NCI-H446 (cell line): ENCODE measurements at places on chromosomes 11 and 22.

DNA sequence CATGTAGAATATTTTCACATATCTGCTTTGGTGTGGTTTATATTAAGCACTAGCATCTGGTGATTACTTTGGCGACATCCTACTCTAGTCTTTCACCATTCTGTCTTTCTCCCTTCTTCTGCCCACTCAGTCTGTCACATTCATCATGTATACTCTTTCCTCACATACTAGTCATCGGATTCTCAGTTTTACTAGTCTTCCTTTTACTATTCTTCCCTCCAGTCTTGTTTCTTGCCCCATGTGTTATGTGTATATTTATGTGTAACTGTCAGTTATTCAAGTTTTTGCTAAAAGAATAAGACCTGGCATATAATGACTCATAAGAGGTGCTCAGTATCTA is 4.6 kb upstream of the DIXDC1 start:
- DNase-seq: no peak

DNA sequence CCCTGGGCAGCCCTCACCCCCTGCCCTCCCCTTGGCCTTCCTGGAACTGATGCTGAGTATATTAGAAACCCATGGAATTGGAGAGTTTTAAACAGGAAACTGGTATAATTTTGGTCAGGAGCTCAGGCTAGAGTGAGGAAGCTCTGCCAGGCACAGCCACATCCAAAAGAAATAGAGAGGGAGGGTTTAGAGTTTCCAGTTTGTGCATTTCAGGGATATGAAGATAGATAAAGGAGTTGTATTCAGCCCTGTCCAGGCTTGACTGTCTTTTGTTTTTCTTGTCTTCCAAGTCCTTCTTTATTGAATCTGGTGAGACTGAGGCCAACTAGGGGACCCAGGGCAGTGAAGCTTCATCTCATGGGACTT is 71.8 kb downstream of the TSPAN18 start:
- DNase-seq: no peak

DNA sequence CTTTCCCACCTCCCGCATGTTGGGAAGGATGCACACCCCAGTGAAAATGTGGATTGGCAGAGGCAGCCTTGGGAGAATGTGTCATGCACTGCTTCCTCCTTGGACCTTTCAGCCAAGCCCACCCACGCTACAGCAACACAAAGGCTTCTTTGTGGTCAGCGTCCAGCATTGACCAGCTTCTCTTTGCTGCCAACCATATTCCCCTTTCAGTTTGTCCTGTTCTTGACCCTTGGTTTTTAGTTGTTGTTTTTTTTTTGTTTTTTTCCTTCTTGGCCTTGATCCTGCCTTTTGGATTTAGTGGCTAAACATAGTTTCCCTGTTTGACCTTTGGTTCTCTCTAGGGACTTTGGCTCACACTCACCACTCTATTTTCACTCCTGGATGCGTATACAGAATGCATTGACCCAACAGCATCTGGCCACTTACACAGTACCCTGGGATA is 573.6 kb downstream of the INSC start:
- no peak for DNase-seq

DNA sequence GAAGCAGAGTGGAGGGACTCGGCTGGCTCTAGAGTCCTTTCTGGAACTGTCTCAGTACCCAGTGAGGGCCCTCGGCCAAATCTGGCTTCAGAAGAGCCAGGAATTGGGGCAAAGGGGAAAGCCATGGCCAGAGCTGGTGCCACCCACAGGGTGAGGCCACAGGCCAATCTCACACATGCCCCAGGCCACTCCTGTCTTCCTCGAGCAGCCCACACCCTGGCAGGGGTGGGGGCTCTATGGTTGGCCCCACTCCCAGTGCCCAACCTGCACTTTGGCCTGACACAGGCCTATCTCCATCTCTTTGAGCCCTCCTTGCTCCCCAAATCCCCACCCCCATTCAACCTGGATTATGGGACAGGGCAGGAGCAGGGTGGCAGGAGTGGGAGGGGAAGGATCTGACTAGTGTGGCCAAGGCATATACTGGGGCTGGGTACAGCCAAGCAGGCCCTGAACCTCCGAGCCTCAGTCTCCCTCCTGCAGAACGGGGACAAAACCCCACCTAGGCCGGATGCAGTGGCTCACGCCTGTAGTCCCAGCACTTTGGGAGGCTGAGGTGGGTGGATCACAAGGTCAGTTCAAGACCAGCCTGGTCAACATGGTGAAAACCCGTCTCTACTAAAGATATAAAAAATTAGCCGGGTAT is 6.9 kb downstream of the TST start:
- DNase-seq: no peak

DNA sequence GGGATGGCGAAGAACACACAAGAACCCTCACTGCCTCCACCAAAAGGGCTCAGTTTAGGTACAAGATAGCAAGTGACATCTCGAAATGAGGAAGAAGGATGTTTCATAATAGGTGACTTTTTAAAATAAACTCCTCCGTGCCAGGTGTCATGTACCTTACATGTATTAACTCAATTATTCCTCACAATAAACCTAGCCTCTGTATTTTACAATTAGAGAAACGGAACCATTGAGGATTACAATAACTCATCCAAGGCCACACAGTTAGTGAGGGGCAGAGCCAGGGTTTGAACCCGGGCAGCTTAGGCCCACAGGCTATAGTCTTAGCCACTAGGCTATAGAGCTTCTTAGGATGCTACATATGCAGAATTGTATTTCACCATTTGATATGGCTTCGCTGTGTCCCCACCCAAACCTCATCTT is 965 bp upstream of the PAMR1 start:
- no peak for DNase-seq

DNA sequence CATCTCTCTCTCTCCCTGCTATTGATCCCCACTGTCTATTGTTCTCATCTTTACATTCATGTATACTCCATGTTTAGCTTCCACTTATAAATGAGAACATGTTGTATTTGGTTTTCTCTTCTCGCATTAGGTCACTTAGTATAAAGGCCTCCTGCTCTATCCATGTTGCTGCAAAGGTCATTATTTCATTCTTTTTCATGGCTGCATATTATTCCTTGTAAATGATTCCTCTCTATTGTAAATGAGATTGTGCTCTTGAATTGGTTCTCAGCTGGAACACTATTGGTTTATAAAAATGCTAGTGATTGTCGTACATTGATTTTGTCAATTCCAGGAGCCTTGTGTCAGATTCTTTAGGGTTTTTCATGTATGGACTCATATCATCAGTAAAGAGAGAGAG is 13.5 kb downstream of the ACRV1 start:
- DNase-seq: no peak

DNA sequence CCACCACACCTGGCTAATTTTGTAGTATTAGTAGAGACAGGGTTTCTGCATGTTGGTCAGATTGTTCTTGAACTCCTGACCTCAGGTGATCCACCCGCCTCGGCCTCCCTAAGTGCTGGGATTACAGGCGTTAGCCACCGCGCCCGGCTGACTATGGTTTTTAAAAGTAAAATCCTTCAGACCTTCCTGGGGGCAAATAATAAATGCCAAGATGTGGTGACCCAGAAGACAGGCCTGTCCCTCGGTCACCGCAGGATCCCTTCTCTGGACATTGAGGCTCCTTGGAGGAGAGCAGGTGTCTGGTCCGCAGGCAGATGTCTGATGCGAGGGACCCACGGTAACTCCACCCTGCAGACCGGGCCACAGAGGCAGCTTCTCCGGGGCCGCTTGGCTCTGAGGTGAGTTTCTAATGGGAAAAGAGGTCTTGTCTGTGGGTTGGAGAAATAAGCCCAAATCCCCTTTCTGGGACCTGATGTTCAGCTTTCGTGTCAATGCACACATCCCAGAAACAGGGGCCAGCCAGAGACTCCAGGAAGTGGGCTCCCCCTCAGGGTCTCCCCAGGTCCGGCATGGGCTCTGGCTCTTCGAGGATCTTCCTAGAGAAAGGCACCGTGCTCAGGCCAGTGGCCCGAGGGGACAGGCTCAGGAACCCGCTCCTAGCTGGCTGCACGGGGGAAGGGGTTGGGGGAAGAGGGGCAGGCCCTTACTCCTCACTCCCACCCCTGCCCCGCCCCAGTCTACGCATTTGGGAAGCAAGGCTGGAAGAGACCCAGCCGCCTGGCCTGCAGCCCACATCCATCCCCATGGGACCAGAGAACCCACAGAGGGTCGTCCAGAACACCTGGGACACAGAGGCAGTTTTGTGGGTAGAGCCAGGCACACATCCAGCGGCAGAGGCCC is 100.6 kb downstream of the WNT7B start:
- no peak for DNase-seq

DNA sequence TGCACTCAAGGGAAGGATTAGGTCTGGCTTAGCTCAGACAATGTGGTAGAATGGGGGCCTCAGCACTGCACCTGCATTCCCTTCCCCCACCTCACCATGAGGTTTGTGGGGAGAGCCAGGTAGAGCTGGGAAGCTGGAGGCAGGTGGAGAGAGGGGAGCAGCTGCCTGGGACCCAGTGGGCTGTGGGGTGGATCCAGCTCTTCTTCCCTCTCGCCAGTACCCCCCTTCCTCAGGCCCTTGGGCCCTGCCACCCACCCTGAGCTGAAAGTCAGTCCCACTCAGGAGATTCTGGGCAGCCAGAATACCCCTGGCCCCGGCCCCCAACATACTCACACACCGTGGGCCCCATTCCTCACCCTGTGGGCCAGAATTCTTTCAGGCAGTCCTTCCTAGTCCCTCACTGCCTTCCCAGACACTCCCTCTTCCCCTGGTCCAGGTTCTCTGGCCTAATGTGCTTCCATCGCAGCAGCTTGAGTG is 3.1 kb upstream of the POLD4 start:
- DNase-seq: no peak
